Activated naive CD8-positive, alpha-beta T cell treated with anti-CD3 and anti-CD28 coated beads, Interleukin-2, amount 10 ng/mL, durations not matched to agents 7 days and 5 days (primary cell): ENCODE measurements at places on chromosomes 5 and 9.
A peak's percentile ranks its signal among the peaks of the same experiment; 100 is the strongest.

- DNase-seq: no peak
These were observed 52.2 kb downstream of the MTAP start for GRCh38 chr9:21854594-21854993.

DNA sequence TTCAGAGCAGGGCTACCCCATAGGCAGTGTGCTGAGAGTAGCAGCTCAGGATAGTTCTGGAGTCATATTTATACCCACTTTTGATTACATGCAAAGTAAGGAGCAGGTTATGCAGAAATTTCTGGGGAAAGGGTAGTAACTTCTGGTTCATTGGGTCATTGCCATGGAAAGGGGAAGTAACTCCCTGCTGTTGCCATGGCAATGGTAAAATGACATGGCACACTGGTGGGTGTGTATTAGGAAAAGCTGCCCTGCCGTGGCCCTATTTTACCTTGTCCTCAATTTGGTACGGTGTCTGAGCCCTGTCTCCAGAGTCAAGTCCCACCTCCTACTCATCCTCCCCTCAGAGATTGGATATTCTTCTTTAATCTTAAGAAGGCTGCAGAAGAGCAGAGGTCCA is 526.7 kb upstream of the TYRP1 start:
- DNase-seq: no peak

GRCh38 chr9:34664281-34665066 is 2.0 kb upstream of the CCL27 start:
- peak; percentile 83 for DNase-seq

DNA sequence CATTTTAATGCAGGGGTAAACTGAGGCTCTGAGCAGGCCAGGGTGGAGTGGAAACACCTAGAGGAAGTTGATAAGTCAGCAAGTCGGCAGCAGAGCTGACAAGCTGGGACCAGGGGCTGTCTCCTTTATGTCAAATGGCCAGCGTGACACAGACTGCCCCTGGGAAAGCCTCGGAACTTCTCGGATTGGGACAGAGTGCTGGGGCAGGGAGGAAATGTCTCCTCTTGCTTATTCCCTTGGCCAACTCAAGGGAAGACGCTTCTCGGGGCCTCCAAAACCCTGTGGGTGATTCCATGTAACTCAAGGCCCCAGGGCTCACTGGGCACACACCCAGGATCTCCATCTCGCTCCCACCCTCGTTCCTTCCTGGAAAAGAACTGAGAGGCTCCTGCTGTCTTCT is 25.4 kb upstream of the ANXA6 start:
- DNase-seq: no peak

DNA sequence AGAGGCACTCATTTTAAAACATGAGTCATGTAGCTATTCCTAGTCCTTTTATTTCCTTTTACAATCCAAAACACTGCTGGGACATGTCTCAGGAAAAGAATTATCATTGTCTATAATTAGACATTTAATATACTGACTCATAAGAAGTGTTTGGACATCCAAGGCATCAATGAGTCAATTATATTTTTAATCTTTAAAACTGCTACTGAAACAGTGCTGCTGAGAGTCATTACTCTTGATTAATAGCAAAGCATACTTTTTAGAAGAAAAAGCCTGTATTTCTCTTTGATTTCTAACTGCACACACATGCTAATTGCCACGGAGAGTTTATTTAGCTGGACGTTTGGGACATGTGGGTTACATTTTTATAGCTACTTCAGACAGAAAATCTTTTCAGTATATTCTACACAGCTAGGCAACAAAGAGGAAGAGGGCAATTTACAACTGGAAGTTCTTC is 1249.0 kb upstream of the CDH18 start:
- no peak for DNase-seq

DNA sequence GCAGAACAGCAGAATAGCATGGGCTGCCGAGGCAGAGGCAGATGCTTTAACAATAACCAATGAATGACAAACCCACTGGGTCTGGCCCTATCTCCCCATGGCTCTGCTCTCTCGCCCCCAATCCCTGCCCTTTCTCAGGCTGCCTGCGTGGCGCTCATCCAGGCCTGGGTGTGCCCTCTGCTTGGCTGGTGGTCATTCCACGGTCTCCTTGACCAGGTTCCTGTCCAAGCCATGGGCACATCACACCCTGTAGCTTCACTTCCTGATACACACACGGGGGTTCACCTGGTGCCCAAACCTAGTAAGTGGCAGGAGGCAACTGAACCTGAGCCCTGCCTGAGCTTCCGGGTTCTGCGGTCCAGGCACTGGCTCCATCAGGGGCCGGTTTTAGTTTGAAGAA is 87.6 kb downstream of the DAP start:
- no peak for DNase-seq

DNA sequence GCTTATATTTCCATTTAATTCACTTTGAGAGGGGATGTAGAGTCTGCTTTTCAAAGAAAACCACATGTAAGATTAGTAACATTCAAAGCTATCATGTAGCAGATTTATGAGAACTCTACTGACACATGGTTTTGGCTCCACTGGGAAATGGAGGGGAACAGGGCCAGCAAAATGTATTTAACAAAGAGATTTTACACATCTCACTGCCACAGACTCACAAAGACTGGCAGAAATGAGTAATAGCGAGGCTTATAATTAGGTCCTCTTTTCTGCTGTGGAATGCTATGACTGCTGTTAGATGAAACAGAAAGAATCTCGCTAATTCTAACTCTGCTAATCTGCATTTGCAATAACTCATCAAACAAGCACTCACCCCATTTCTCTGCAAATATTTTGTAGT is 4.5 kb downstream of the DAP start:
- no peak for DNase-seq

GRCh38 chr9:129908906-129909305 is 73.6 kb downstream of the USP20 start:
- DNase-seq: no peak

- no peak for DNase-seq
These were observed 11.2 kb upstream of the CCDC152 start for GRCh38 chr5:42745426-42745825.

DNA sequence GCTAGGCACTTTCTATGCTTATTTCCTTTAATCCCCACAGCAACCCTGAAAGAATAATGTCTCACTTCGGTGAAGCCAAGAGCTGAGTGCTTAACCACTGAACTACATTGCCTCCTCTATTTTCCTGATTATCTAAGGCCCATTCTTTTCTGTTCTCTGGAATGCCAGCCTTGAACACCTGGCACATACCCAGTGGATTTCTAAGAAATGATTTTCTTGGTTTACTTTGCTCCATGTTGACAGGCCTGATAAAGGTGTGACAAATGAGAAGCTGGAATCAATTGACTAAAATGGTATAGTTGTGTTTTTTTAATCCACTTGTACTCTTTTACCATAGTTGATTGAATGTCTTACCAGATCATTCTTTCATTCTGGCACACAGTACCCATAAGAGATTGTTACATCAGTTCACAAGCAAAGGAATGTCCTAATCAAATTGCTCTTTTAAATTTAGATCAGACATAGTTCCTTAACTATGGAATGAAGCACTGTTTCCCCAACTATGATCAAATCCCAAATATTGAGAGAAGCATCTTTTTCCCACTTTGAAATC is 9.0 kb upstream of the ENC1 start:
- DNase-seq: no peak

GRCh38 chr5:163190283-163190682 is 247.1 kb upstream of the CCNG1 start:
- no peak for DNase-seq

DNA sequence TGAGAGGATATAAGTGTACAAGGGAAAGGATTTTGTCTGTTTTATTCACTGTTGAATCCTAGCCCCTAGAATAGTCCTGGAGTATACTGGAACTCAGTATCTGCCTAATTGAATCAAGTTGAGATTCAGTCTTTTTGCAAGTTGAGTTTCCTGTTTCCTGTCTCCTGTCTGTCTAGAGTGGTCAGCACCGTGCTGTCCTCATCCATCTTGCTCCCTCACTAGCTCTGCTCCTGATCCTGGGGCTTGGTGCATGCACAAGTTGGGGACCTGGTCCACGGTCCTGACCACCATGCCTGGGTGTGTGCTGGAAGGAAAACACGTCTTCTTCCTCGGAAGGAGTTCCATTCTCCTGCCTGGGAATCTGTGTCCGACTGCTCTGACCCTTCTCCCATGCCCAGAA is 3.2 kb downstream of the IL5 start:
- DNase-seq: no peak

DNA sequence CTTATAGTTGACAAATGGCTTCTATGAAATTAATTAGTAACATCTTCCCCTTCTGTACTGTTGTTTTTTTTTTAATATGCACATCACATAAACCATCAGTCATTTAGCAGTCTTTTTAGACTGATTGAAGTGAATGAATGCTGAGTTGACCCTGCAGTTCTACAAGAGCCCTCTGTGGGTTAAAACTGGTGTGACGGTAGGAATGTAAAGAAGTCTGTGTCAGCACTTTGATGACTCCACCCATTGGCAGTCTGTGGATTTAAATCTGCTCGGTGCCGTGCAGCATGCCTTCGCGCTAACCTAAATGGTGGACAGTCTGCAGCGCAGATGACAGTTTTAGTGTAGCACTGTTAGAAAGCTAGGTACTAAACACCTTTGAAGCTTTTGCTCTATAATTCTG is 3.1 kb downstream of the GTF3C4 start:
- no peak for DNase-seq

- no peak for DNase-seq
These were observed 237.2 kb downstream of the PCSK5 start for GRCh38 chr9:76127637-76128036.

DNA sequence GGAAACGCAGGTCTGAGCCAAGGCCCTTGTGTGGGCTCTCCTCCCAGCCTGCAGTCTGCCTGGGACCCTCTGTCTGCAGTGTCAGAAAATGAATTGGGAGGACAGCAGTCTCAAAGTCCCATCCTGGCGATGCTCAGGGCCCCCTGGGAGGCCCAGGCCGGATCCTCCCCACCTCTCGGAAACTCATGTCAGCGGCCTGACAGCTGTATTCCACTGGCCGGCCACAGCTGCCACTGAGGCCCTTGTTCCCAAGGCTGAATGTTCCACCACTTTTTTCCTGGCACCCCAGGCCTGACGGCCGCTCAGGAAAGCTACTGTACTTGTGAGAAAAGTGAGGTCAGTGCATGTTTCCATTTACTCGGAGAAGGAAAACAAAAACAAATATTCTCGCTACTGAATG is 180.0 kb downstream of the FGF18 start:
- DNase-seq: no peak

- no peak for DNase-seq
These were observed 25.5 kb downstream of the TNPO1 start for GRCh38 chr5:72841756-72842535.

- no peak for DNase-seq
These were observed 20.1 kb downstream of the STK10 start for GRCh38 chr5:172167895-172168294.

- no peak for DNase-seq
These were observed 49.2 kb downstream of the TMEM174 start for GRCh38 chr5:73222173-73222572.
